ENCODE measurements at places on chromosomes 7 and 10.

- DNase-seq: no peak
These were observed 135.4 kb upstream of the FZD1 start for GRCh38 chr7:91128683-91129348.

GRCh38 chr7:37410305-37411229 lies 38.1 kb downstream of the ELMO1 start:
- DNase-seq: no peak

GRCh38 chr10:70578371-70578947 lies 24.1 kb downstream of the PRF1 start:
- DNase-seq: peak; percentile 91

- DNase-seq: no peak
These were observed 41.4 kb downstream of the GRID1 start for GRCh38 chr10:86325158-86325557.

DNA sequence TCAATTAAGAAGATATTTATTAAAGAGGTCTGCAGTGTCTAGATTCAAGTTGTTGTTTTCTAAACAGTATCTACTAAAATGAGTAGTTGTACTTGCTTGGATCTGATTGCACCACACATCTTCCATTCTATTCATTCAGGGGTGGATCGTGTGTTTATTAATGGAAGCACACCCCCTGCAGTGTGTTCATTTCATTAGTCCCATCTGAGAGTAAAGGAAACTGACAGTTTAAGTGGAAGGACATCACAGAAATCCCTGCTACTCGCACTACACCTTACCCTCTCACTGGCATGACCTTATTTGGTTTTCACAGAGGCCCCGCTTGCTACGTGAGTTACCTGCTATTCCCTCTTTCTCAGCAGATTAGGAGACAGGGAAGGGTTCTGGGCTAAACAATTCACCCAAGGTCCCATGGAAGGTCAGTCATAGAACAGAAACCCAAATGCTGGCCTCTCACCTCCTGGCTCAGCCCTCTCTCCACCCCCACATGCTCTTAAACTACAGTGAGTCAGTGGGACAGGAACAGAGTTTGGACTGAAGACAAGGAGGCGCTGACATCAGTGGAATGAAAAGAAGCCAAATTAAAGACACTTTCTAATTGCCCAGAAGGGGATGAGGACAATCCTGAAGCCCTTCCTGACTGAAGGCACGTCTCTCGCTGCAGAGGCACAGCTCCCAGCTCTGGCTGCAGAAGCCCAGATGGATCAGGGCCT lies 369.2 kb upstream of the NRP1 start:
- no peak for DNase-seq

DNA sequence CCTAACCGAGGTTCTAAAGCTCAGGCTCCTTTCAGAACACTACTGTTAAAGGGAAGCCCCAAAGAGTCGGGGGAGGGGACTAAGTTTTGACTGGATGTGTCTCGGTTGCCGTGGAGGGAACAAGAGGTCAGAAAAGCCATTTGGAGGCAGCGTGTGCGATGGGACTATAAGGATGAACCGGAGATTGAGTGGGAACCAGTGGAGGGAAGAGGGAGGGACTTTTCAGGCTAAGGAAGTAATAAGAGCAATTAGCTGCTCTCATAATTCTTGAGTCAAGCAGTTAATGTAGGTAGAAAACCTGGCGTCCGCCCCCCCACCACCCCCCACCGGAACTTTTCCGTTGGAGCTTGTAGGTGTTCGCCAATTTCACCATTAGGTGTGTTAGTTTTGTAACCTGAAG lies 491 bp upstream of the AKAP9 start:
- peak; percentile 43 for DNase-seq

GRCh38 chr7:128080169-128080568 lies 48.9 kb upstream of the LRRC4 start:
- no peak for DNase-seq

GRCh38 chr10:17655567-17656146 lies 11.7 kb downstream of the STAM start:
- DNase-seq: no peak

DNA sequence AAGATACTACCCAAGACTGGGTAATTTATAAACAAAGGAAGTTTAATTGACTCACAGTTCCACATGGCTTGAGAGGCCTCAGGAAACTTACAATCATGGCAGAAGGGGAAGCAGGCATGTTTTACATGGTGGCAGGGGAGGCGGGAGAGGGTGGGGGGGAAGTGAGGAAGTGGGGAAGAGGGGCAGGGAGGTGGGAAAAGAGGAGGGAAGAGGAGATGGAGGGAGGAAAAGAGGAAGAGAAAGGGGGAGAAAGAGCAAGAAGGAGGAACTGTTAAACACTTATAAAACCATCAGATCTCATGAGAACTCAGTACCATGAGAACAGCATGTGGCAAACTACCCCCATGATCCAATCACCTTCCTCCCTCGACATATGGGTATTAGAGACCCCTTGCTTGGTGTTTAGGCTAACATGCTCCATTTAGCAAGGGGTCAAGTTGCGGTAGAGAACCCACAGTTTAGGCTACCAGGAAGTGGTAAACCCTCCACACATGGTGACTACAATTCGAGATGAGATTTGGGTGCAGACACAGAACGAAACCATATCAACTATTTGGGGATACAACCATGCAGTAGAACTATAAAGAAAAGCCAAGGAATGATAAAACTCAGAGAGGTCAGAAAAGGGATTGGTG lies 3.5 kb upstream of the LMBR1 start:
- DNase-seq: no peak

GRCh38 chr10:116828116-116828515 lies 21.2 kb upstream of the ENO4 start:
- DNase-seq: no peak

- no peak for DNase-seq
These were observed 43.9 kb downstream of the CHST15 start for GRCh38 chr10:124049484-124049883.

DNA sequence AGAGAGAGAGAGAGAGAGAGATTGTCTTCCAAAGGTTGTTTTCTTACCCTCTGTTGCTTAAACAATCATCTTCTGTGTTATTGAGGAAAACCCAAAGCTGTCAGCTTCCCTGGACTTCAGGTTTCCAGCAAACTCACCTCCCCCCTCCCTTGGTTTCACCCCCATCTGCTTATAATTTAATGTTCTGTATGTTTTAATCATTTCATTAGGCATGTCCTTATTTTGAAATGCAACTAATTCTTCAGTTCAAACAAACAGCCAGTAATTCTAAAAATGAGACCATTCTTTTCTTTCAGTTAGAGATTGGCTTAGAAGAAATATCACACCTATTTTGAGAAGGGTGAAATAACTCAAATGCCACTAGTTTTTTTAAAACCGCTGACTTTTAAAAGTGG lies 102.9 kb downstream of the FAM204A start:
- DNase-seq: no peak

- DNase-seq: no peak
These were observed 50.9 kb upstream of the PAPSS2 start for GRCh38 chr10:87608756-87609155.

GRCh38 chr7:40643664-40644063 lies 508.9 kb downstream of the SUGCT start:
- DNase-seq: no peak

- DNase-seq: no peak
These were observed 95.3 kb downstream of the DGKI start for GRCh38 chr7:137751361-137752009.

DNA sequence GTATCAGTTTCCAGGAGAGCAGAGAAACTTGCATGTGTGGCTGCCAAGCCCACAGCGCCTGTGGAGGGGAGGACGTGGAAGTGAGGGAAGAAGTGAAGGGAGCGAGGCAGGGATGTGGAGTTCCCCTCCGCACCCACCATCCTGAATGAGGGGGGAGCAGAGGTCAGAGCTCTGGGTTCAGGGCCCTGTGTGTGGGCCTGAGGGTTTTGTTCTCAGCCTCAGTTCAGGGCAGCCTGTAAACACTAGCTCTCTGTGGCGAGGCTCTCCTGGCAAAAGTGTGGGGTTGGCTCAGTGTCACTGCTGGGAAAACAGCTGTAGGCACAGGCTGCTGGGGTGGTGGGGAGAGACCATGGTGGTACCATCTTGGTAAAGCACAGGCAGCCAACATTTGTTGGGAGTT lies 108.4 kb downstream of the C10orf105 start:
- DNase-seq: no peak

DNA sequence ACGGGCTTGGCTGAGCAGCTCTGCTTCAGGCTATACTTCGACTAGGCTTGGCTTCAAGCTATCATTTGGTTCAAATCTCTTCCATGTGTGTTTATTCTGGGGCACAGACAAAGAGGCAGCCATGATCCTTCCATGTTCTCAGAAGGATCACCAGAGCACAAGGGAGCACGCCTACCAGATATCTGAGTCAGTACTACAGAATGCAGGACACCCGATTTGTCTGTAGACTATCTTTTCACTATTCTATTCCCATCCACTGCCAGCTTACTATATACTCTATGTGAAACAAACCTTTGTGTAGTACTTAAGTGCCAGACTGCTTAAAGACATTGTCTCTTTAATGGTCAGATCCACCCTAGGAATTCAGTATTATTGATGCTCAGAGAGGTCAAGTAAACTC lies 35.1 kb downstream of the CH25H start:
- no peak for DNase-seq

GRCh38 chr7:143325240-143325639 lies 9.3 kb downstream of the CLCN1 start:
- no peak for DNase-seq

DNA sequence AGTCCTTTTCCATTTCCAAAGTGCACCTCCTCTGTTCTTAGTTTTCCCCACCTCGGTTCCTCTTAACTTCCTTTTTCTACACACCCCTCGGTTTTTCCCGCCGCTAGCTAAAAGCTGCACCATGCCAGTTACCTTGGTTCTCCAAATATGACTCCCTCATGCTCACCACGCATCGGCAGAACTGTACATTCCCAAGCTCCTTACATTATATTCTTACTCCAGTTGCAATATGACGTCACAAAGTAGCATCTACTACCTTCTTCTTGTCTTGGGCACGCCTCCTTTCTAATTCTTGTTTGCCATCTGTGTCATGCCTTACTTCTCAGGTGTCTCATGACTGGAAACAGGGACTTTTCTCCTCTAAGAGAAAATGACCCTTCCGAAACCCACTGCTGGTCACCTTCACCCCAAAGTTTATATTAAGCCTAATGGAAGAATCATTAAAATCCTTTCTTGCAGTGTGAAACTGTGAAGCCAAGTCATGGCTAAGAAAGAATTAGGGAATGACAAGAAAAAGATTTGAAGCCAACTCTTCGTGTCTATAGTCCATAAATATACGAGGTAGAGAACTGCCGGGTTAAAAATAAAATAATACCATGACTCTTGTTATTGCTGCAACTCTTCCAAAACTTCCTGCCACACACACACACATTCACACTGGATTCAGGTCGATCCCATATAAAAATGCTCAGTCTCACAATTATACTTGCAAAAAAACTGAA lies 1.7 kb downstream of the ESYT2 start:
- no peak for DNase-seq

DNA sequence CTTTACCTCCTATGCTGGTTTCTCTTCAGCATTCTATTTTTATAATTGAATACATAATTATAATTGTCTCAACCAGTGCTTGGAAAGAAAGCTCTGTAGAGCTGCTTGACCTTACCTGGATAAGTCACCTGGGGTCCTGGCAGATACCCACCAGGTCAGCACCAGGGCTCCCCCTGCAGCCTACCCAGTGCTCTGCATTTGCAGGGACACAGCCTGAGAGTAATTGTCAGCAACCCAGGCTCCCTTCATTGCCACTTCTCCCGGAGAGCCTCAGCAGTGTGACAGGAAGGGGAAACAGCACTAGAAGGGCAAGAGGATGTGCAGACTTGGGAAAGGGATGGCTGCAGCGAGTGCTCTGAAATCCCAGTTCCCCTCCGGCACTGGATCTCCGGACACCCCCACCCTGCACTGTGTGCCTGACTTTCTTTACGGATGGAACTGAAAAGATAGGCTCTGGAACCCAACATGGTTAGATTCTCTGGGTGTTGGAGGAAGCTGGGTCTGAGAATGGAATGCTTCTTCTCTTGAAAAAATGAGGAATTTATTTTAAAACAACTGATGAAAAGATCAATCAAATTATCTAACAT lies 11.4 kb upstream of the PAX4 start:
- peak; percentile 20 for DNase-seq

GRCh38 chr10:95758351-95759025 lies 2.5 kb downstream of the ENTPD1 start:
- DNase-seq: no peak

- DNase-seq: no peak
These were observed 41.9 kb downstream of the ENO4 start for GRCh38 chr10:116891208-116891607.

- no peak for DNase-seq
These were observed 50.3 kb upstream of the RSU1 start for GRCh38 chr10:16867556-16867955.

GRCh38 chr7:80134115-80134535 lies 506 bp upstream of the GNAI1 start:
- DNase-seq: peak; percentile 71

- DNase-seq: no peak
These were observed 16.1 kb downstream of the OGDH start for GRCh38 chr7:44622342-44623151.

GRCh38 chr10:78974617-78975317 lies 94.0 kb upstream of the ZMIZ1 start:
- peak; percentile 19 for DNase-seq

GRCh38 chr10:103153302-103154197 lies 39.5 kb downstream of the NT5C2 start:
- DNase-seq: no peak

- no peak for DNase-seq
These were observed 165.6 kb downstream of the HGF start for GRCh38 chr7:81604075-81604807.

DNA sequence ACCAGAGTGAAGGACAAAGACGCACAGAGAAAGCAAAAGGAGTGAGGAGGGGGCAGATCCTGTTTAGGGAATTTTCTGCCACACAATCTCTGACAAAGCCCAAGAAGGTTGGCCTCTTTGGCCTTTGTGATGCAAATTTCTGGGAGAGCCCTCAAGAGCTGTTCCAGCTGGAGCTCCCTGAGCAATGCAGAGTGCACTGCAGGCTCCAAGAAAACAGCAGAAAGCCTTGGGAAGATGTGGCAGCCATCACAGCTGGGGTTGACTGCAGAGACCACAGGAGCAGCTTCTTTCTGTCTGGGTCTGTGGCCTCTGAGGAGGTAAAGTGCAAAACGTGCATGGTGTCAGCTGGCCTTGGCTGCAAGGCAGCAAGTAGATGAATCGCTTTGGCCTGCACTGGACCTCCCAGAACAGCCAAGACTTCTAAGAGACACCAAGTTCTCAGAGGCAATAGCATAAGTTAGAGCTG lies 200.2 kb downstream of the ELMO1 start:
- DNase-seq: no peak

DNA sequence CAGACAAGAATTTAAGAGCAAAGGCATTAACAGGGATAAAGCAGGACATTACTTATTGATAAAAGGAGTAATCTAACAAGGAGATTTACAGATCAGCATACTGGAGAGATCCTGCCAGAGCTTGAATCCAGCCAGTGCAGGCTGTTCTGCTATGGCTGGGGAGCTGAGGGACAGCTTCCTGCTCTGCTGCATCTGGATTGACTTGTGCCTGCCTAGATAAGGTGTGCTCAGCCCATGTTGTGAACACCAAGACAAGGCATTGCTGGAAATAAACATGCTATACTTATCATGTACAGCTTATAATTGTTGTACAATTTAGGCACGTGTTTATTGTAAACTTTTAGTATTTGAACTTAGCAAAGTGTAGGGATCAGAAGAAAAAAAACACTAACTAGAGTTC lies 71.7 kb downstream of the HIF1AN start:
- no peak for DNase-seq

- DNase-seq: no peak
These were observed 239.2 kb upstream of the PRKCQ start for GRCh38 chr10:6819301-6819700.

- DNase-seq: no peak
These were observed 189.9 kb upstream of the ADO start for GRCh38 chr10:62614389-62615157.
